ENCODE measurements at places on chromosomes 2 and 18. TPM values are rescaled to one million over a fixed set of nuclear protein-coding genes. Genes with fewer than 3 reads are reported as not detected.

GRCh38 chr2:229346816-229347540 is 75.9 kb upstream of the PID1 start:
- DNase-seq: no peak

Gene PRSS56
- not detected for total RNA-seq

GRCh38 chr2:1744446-1745170 is at the start of gene PXDN:
TSS of gene PXDN (minus strand) at chr2:1744515. CDS start at chr2:1744455, 60 bp downstream.
- DNase-seq: peak; percentile 44

Gene GCKR
- not detected for total RNA-seq

Gene HAAO
- total RNA-seq: not detected

Gene ARHGAP25
- not detected for total RNA-seq

DNA sequence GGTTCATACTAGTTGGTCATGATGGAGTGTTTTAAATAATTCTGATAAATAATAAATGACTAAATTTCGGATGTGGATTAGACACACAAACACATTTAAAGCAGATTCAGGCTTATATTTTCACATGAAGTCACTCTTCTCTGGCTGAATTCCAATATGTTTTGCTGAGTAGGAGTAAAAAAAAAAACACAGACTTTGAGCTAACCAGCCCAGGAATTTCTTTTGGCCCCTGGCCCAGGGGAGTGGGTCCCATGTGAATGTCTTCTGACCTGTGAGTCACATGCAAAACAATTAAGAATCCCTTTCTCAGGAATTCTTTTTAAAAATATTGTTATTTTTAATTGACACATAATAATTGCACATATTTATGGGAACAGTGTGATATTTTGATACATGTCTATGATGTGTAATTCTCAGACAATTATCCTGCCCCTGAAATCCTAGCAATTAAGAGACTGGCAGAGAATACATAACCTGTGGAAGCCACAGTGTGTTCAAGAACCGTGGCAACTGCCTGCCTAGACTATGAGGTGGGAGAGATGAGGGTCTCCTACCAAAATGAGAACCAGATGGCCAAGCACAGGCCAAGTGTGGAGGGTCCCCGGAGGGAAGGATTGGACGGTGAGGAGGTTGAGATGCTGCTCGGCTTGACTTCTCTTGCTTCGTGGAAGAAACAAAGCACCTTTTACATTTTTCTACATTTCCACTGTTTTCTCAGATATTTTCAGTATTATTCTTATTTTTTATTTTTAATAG is 236.4 kb downstream of the PIEZO2 start:
- DNase-seq: peak; percentile 8

- peak; percentile 73 for DNase-seq
Observed at GRCh38 chr2:213251618-213252017, 32.6 kb upstream of the SPAG16 start.

Gene REG3A
- total RNA-seq: not detected

DNA sequence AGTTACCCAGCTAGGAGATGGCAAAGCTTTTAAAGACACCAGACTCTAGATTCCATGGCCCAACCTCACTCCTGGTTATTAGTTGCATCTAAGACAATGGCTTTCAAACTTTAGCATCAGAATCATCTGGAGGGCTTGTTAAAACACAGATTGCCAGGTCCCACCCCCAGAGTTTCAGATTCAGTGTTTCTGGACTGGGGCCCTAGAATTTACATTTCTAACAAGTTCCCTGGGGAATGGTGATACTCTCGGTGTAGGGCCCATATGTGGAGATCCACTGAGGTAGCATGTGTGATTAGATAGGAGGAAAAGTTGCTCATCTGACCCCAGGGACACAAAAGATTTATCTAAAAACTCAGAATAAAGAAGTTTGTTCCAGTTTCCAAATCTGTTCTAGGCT is 14.5 kb upstream of the TTR start:
- no peak for DNase-seq

- no peak for DNase-seq
Observed at GRCh38 chr2:129248198-129248597, 731.3 kb upstream of the RAB6C start.

GRCh38 chr2:136286423-136286822 is 168.5 kb upstream of the CXCR4 start:
- DNase-seq: no peak

GRCh38 chr2:42438685-42439084 is 55.1 kb downstream of the KCNG3 start:
- no peak for DNase-seq

DNA sequence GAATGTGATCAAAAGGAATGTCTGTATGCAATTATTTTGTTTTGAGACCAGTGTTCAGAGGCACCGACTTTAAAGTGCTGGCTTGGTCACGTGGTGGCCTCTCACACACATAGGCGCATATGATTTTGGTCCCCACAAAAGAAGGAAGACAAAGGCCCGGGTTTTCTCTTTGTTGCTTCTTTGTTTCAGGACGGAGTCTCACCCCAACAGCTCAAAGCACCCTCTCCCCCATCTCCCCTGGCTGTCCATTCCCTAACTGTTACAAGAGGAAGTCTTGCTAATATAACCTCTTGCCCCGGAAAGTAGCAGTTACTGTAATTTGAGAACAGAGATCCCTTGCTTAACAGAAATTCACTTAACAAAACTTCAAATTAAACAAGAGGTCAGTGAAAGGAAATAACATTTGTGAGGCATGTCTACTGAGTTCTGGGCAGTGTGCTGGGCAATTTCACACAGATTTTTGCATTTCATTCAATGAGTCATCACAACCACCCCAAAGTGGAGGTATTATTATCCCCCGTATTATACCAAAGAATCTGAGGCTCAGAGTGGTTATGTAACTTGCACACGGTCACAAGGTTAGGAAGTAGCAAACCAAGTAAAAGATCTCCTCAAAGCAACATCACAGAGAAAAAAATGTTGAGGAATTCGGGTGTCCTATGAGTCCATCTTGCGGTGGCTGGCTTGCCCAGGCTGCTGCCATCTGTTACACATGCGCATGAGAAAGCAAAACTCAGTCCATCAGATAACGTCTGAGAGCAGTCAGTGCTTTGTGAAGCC is 75.8 kb downstream of the SDC1 start:
- DNase-seq: peak; percentile 96

- DNase-seq: peak; percentile 46
Observed at GRCh38 chr2:204503869-204504268, 41.4 kb upstream of the PARD3B start.

DNA sequence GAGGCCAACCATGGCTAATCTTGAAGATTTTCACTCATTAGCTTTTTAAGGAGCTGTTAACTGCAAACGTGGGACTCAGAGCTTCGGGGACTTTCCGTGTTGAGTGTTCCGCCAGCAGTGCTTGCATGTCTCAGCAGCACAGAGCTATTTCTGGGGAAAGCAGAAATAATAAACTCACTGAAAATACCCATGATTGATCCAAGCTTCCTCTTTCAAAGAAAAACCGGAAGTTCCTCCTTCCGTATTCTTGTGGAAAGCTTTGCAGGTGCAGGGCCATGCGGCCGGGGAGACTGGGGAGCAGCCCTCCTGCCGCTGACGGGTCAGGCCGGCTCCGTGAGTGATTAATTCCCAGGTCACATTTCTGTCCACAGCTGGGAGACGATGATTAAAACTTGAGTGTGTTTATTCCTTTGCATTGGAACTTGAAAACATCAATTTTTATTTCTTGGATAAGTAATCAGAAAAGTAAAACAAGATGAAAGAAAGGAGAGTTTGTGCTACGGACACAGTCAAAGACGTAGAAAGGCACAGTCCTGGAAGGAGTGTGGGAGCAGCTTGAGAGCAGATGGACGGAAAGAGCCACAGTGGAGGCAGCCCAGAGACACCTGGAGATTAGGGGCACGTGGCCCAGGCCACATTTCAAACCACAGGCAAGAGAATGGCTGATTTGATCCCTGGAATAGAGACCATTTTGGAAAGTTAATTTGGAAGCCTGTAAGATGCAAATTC is 54.2 kb upstream of the CTDP1 start:
- DNase-seq: no peak

Gene TBR1
- total RNA-seq: not detected

GRCh38 chr2:218983263-218983933 is 1.6 kb downstream of the FEV start:
- no peak for DNase-seq

- no peak for DNase-seq
Observed at GRCh38 chr2:188523919-188524318, 232.2 kb downstream of the GULP1 start.

GRCh38 chr18:80154293-80154692 is 45.2 kb downstream of the ADNP2 start:
- no peak for DNase-seq

GRCh38 chr2:238263204-238264071 is 23.6 kb upstream of the HES6 start:
- peak; percentile 90 for DNase-seq

- DNase-seq: peak; percentile 55
Observed at GRCh38 chr2:74532222-74532621, 2.5 kb downstream of the HTRA2 start.

DNA sequence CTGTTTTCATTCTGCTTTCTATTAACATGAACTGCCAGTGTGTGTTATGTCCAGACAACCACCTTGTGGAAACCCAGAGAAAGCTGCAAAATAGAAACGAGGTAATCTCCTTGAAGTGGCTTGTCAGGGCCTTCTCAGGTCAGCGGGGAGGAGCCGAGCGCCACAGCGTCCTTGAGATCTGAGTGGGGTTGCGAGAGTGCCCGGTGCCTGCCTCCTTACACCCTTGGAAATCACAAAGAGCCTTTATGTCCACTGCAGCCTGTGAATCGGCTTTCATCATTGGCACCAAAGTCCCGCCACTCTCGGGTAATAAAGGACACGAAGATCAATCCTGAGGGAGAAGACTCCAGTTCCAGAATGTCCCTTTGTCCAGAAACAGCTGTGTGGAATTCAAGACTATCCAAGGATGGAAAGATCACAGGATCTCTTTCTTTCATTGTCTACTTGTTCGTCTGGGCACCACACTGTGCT is 135.2 kb downstream of the HRH4 start:
- no peak for DNase-seq

DNA sequence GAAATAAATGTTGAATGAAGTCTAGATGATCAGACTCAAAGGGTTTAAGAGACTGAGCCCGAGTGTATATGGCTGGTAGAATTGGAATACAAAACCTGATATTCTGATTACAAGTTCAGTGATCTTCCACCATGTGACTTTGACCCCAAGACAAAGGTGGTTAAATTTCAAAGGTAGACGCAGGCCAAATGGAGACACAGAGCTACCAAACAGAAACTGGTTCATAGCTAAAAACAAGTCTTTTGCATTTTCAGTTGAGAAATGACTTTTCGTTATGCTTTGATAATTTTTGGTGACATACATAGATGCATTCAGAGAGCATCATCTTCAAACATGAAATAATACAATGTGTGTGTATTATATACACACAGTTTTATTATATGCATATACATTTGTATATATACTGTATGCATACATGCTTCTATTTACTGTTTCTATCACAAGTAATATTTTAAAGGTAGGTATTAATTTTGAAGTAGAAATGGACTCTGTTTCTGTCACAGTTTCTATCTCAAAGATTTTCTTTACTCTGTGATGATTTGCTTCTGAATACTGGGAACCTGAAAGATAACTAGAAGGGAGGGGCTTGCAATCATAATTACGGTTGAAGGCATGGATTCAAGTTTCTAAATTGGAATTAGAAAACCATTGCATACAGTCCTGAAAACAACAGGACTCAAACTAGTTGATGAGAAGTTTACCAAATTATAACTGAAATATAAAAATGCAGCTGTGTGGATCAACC is 142.3 kb downstream of the ABCA12 start:
- DNase-seq: no peak

Gene CPO
- not detected for total RNA-seq

Gene STARD6
- total RNA-seq: not detected

DNA sequence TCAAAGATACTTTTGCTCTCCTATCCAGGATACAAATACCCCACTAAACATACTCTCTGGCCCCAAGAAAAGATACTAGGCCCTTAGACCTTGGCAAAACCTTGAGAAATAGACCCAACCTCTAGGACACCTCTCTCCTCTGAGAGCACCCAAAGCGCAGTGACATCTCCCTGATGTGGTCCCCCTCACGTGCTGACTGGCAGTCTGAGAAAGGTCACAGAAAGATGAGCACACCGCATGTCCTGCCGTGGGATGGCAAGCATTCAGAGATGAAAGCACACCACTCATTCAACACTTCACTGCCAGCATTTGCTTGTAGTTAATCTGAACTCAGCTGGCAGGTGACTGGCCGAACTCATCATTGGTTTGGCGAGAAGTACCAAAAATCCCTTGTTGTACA is 6.1 kb upstream of the TBC1D8 start:
- no peak for DNase-seq

DNA sequence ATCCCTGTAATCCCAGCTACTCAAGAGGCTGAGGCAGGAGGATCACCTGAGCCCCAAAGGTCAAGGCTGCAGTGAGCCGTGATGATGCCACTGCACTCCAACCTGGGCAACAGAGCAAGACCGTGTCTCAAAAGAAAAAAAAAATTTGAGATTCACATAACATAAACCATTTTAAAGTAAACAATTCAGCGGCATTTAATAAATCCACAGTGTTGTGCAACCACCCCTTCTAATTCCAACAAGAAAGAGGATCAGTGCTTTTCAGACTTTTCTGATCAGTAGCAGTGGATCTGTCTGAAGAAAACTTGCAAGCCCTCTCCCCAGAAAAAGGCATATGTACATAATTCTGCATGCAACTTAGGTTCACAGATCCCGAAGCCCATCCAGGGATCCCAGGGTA is 7.2 kb upstream of the SAG start:
- DNase-seq: no peak

DNA sequence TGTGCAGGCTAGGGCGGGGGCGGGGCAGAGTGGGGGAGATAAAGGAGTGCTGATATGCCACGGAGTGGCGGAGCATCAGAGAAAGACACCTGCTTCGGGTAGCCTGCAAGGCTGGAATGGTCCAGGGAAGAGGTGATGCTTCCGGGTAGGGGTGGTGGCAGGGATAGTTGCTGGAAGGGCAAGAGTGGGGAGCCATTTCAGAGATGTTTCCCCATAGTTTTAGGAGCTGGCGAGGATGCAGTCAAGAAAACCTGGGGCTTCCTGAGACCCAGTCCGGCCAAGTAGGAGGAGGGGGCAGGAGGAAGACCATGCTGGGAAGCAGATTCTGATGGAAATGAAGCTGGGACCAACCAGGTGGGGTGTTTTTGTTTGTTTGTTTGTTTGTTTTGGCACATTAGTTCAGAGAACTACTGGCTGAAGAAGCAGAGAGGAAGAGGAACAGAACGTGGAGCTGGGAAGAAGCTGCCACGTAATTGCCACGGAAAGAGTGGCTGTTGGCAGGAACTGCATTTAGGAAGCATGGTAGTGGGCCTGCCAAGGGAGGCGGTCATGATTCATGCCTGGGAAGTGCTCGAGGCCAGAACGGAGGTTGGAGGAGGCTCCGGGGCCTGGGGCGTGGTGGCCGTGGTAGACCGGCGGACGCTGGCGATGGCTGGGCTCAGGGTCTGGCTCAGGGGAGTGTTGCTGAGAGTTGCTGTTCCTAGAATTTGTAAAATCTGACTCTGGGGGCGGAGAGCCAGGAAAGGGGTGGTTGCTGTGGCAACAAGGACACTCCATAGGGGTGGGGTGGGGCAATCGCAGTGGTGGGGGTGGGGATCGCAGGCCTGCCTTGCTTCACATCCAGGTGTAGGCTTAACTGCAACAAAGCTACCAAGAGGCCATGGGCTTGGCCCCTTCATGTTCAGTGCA is 8.6 kb upstream of the INPP5D start:
- no peak for DNase-seq

Gene ZNF396
- 0.42 TPM for total RNA-seq

Measured in HFFc6 (cell line).